ENCODE measurements at places on chromosomes 7 and 10. TPM values are rescaled to one million over a fixed set of nuclear protein-coding genes. Genes with fewer than 3 reads are reported as not detected.

The PNLIPRP1 gene
- not detected for total RNA-seq

The RTKN2 gene
- 3.8 TPM for total RNA-seq

The OGDHL gene
- not detected for total RNA-seq

The CPA2 gene
- not detected for total RNA-seq

The SFXN2 gene
- 7.9 TPM for total RNA-seq

The HOXA4 gene
- 0.26 TPM for total RNA-seq

The HABP2 gene
- total RNA-seq, result not detected

DNA sequence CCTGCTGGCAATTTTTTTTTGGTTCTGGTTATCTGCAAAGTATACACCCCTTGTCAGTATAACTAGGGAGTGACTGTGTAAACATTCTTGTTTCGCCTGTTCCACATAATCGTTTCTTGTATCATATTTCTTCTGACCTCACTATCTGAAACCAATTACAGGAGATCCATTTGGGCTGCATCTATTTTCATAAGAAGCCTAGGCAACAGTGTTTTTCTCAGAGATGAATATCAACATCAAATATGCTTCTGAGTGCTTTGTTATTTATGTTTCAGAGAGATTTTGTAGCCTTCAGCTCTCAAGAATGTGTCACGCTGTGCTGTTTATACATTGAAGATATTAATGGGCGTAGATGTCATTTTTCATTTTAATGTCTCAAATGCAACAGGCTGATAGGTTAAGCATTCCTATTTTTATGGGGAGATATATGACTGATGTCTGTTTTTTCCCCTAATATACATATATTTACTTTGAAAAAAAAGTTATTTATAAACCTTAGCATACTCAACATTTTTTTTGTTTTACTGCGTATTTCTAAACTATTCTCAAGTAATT is 115.5 kb downstream of the FOXP2 start:
- H3K4me1 ChIP-seq, result no peaks in the 10 kb centered on the region
- no peak overlapping the region for H3K4me3 ChIP-seq
- no peak overlapping the region for H3K27ac ChIP-seq
- no peak for DNase-seq
- H3K36me3 ChIP-seq, result no peaks in the 10 kb centered on the region

GRCh38 chr10:80582286-80582960 is 44.7 kb downstream of the SH2D4B start:
- peaks cover 4% of the 10 kb centered on the region for H3K4me1 ChIP-seq
- peaks cover 14% of the 10 kb centered on the region for H3K27me3 ChIP-seq
- H3K4me3 ChIP-seq, result no peak overlapping the region
- no peak for DNase-seq
- H3K36me3 ChIP-seq, result peaks cover under 1% of the 10 kb centered on the region

DNA sequence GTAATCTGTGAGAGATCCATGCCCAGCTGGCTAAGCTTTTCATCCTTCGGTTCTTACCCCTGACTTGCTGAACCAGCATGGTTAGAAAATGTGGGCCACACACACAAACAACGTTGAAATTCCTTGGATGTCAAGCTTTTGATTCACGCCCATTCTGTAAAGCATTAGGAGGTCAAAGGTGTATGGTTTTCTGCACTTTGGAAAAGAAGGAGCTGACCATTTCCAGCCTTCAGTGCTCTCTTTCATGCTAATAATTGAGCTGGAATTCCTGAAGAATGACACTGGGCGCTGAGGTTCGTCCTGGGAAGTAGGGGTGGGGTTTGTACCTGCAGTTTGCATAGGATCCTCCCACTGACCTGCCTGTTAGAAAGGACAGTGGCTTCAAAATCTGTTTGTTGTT is 23.1 kb downstream of the KLF6 start:
- H3K4me1 ChIP-seq, result peaks cover 65% of the 10 kb centered on the region
- H3K27ac ChIP-seq, result peak overlapping the region; percentile 75
- no peak overlapping the region for H3K4me3 ChIP-seq
- H3K36me3 ChIP-seq, result peaks cover 2% of the 10 kb centered on the region
- DNase-seq, result no peak

GRCh38 chr10:49611166-49611815 is 1.2 kb downstream of the SLC18A3 start:
- H3K27ac ChIP-seq, result no peak overlapping the region
- peaks cover 5% of the 10 kb centered on the region for H3K4me1 ChIP-seq
- peaks cover 71% of the 10 kb centered on the region for H3K27me3 ChIP-seq
- no peak for DNase-seq
- H3K36me3 ChIP-seq, result peaks cover 3% of the 10 kb centered on the region

DNA sequence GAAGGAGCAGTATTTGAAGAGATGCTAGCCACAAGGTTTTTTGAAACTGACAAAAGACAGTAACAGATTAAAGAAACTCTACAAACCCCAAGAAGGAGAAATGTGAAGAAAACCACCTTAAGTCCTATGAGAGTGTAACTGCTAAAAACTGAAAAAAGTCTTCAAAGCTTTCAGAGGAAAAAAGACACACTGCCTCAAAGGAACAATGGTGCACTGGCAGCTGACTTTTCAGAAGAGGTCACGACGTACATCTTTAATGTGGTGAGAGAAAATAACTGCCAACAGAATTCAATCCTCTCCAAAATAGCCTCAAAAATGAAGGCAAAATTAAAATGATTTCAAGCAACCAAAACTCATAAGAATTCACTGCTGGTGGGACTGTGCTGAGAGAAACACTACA is 94.0 kb downstream of the VIPR2 start:
- DNase-seq, result no peak
- no peaks in the 10 kb centered on the region for H3K36me3 ChIP-seq
- no peak overlapping the region for H3K27ac ChIP-seq
- H3K4me3 ChIP-seq, result no peak overlapping the region

DNA sequence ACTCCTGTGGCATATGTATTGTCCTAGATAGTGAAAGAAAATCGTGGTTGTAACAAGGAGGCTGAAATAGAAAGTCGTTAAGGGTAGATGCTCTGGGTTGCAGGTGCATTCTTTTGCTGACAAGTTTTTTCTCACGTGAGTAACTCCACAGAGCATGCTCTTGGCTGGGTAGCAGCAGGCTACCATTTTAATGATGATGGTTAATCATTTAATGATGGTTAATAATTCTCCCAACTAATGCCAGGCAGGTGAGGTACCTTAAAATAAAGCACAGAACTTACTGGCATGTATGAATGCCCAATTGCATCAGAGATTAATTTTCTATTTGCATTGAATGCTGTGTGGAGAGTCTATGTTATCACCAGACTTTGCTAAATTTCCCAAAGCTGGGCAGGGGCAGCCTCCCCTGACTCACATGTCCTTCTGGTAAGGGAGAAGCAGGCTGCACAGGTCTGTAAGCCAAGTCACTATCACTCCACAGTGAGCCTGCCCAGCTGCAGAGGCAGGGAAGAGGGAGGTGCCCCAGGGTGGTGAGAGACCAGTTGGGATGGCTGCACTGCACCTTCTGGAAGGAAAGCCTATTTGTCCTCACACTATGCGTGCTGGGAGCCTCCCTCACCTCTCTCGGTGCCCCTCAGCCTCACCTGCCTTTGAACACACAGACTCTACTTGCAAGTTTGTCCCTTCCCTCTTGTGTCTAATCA is 287.0 kb upstream of the IGFBP3 start:
- no peak overlapping the region for H3K4me3 ChIP-seq
- peaks cover 3% of the 10 kb centered on the region for H3K4me1 ChIP-seq
- no peaks in the 10 kb centered on the region for H3K36me3 ChIP-seq
- no peak overlapping the region for H3K27ac ChIP-seq
- H3K27me3 ChIP-seq, result no peaks in the 10 kb centered on the region

- DNase-seq, result no peak
- peaks cover 19% of the 10 kb centered on the region for H3K4me1 ChIP-seq
- H3K36me3 ChIP-seq, result peaks cover 2% of the 10 kb centered on the region
- no peak overlapping the region for H3K27ac ChIP-seq
These were observed 193.8 kb upstream of the ZNF32 start for GRCh38 chr10:43842496-43842895.

GRCh38 chr7:91915401-91916050 is 25.1 kb upstream of the AKAP9 start:
- H3K27ac ChIP-seq, result no peak overlapping the region
- no peak overlapping the region for H3K4me3 ChIP-seq
- H3K4me1 ChIP-seq, result peaks cover 4% of the 10 kb centered on the region
- no peaks in the 10 kb centered on the region for H3K36me3 ChIP-seq
- peaks cover 7% of the 10 kb centered on the region for H3K27me3 ChIP-seq

GRCh38 chr10:775245-776075 is 86.0 kb upstream of the DIP2C start:
- no peak overlapping the region for H3K27ac ChIP-seq
- H3K4me1 ChIP-seq, result peaks cover 2% of the 10 kb centered on the region
- no peak overlapping the region for H3K4me3 ChIP-seq
- no peaks in the 10 kb centered on the region for H3K36me3 ChIP-seq

GRCh38 chr7:14219125-14219524 is 229.7 kb upstream of the ETV1 start:
- no peak overlapping the region for H3K4me3 ChIP-seq
- no peak overlapping the region for H3K27ac ChIP-seq
- H3K27me3 ChIP-seq, result no peaks in the 10 kb centered on the region
- no peak for DNase-seq
- H3K4me1 ChIP-seq, result peaks cover 2% of the 10 kb centered on the region
- no peaks in the 10 kb centered on the region for H3K36me3 ChIP-seq

DNA sequence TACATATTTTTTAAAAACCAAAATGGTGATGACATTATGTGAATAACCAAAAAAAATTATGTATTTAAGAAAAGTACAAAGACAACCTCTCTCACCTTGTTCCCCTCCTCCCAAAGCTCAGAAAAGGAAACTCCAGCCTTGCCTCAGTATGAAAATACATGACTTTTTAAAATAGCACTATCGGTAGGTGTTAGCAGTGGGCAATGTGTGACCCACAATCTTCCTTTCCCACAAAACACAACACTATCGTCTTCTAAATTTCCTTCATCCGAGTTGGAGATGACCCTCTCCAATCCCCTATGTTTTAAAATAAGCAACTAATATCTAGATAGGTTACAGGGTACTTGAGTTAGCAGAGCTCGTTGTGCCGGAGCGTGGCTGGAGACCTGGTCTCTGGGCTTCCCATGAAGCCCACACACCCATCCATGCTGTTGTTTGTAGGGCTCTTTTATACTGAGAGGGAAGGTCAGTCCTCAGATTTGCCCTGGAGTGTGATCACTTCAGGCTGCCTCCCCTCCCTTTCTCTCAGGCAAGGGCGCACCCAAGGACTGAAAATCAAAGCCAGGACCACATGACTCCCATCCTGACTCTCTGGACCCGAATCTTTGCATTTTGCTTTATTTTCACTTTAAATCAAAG is 107.6 kb downstream of the JAZF1 start:
- H3K27ac ChIP-seq, result no peak overlapping the region
- DNase-seq, result no peak
- peaks cover 6% of the 10 kb centered on the region for H3K4me1 ChIP-seq
- H3K4me3 ChIP-seq, result no peak overlapping the region
- H3K27me3 ChIP-seq, result no peaks in the 10 kb centered on the region

DNA sequence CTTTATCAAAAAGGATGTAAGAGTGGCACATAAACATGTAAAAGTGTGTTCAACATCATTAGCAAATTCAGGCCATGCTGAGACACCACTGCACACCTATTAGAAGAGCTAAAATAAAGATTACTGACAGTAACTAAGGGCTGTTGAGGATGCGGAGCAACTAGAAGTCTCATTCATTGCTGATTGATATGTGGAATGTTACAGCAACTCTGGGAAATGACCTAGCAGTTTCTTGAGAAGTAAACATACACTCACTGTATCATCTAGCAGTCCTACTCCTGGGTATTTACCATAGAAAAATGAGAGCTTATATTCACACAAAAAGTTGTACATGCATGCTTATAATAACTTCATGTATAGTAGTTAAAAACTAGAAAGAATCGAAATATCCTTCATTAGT is 77.3 kb downstream of the CCSER2 start:
- peak overlapping the region; percentile 70 for H3K27ac ChIP-seq
- H3K4me3 ChIP-seq, result no peak overlapping the region
- no peaks in the 10 kb centered on the region for H3K27me3 ChIP-seq
- peaks cover 33% of the 10 kb centered on the region for H3K4me1 ChIP-seq
- H3K36me3 ChIP-seq, result peaks cover 5% of the 10 kb centered on the region

DNA sequence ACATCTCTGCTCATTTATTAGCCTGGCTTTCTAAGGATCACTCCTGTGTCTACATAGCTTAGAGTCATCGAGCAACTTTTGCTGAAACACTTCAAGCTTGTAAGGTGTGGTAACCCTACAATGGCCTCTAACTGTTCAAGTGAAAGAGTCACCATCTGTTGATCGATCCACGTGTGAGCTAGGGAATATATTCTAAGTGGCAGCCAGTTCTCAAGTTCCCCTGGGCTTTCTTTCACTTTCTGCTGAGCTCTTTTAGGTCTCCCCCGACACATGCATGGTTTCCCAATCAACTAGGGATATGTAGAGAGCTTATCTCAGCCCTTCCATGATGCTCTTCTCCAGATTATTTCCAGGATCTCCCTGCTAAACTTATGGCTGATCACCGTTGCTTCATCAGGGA is 15.5 kb downstream of the AOAH start:
- DNase-seq, result no peak
- H3K36me3 ChIP-seq, result peaks cover 6% of the 10 kb centered on the region
- H3K4me1 ChIP-seq, result no peaks in the 10 kb centered on the region
- H3K4me3 ChIP-seq, result no peak overlapping the region

DNA sequence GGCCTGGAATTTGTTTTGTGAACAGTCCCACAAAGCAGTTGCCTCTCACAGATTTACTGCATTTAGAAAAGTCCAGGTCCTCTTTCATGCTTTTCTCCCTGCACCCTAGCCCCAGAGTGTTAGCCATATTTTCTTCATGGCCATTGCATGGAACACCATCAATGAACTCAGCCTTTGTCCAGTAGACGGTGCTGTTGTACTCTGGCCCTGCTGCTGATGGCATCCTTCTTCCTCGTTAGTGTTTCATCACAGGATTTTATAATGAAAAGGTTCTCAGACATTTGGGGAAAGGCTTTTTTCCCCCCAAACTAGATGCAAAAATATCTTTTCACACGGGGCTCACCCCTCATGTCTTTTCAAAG is 93.0 kb upstream of the SLC25A13 start:
- no peak overlapping the region for H3K27ac ChIP-seq
- peaks cover 34% of the 10 kb centered on the region for H3K27me3 ChIP-seq
- no peak for DNase-seq
- H3K4me1 ChIP-seq, result peaks cover 5% of the 10 kb centered on the region
- H3K4me3 ChIP-seq, result no peak overlapping the region

GRCh38 chr10:48456361-48456804 is 148.5 kb downstream of the ARHGAP22 start:
- no peak for DNase-seq
- no peaks in the 10 kb centered on the region for H3K4me1 ChIP-seq
- peaks cover 4% of the 10 kb centered on the region for H3K27me3 ChIP-seq
- no peak overlapping the region for H3K4me3 ChIP-seq
- no peak overlapping the region for H3K27ac ChIP-seq
